Mammary epithelial cell (primary cell): ENCODE measurements at places on chromosomes 3 and 15.

DNA sequence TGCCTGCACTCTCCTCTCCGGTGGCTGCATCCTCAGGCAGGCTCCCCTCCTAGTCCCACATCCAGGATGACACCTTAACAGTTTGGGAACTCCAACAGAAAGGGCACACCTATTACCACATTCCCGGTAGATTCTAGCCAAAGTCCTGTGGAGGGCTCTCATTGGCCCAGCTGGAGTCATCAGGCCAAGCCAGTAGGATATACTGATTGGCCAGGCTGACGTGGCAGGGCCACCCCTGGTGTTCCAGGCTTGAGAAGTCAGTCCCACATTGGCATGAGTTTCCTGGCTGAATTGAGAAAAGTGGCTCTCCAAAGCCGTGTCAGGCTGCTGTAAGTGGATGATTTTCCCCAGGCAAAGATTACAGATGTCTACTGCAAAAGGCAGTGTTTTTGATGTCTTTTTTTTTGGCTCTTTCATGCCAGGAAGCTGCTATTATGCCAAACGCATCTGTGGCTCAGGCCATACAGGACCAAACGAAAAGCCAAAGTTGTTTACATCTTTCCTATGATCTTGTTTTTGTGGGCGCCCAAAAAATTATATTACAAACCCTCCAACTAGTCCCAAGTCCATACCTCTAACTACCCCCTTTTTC, 6.6 kb upstream of the BLM start:
- no peak for DNase-seq

DNA sequence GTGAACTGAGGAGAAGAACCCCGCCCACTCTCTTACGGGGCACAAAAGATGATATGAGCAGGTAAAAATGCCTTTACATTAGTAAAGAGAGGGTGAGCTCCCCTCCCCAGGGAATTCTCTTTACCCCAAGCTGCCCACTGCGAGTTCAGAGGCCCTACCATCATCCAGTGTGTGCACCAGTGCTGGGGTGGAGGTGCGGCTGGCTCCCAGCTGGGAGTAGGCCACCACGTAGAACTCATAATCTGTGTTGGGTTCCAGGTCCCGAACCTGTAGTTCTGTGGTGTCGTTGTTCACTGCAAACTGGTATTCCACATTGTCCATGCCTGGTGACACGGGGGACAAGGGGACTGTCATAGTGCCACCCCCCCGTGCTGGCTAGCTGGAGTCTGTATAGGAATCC, 17.1 kb upstream of the IGDCC3 start:
- no peak for DNase-seq

- no peak for DNase-seq
These were observed 53.9 kb upstream of the KLF13 start for GRCh38 chr15:31272558-31273257.

DNA sequence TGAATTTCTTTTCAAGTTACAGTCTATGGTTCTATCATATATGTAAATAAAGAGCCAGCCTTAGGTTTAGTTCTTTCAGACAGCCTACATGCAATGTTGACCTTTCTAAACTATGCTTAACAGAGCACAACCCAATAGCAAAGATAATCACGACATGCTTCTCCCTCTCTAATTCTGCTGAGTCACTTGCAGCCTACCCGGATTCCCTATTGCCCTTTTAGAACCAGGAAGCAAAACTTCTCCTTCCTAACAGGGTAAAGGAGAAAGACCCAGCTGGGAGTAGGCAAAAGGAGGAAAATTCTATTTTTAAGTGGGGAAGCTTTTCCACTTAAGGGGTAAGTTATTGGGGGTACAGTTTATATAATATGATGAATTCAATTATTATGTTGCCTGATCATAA, 79.3 kb downstream of the SLC7A14 start:
- no peak for DNase-seq

DNA sequence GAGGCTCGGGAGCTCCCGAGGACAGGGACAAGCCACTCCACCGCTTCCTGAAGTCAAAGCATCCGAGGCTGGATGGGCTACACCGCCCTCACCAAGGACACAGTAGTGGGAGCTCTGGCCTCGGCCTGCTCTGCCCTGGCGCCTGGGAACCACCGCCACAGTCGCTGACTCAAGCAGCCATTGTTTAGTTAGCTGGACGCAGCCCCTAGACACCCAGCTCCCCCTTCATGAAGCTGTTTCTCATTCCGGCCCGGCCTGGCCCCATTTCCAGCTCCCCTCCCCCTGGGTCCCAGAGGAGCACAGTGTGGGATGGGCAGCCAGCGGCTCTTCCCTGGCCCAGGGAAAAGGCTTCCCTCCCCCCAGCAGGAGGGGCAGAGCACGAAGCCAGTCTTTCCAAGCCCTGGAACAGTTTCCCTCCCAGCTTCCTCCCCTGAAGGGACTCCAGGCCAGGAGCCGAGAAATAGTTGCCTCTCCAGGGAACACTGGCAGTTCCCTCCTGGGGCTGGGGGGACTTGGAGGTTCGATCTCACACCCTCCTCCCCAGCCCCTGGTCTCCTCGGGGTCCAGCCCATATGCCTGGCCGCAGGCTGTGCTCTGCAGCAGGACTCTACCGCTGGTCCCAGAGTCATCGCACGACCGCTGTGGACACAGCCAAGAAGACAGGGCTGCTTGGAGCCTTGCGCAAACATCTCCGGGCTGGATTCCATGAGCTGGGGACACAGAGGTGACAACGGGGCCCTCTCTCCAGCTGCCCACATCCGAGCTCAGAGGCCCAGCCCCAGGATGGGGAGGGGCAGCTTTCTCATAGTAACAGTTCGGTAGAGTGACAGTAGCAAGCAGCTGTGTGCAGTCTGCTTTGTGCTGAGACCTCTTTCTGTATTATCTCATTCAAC, 10.0 kb downstream of the PLXND1 start:
- no peak for DNase-seq

DNA sequence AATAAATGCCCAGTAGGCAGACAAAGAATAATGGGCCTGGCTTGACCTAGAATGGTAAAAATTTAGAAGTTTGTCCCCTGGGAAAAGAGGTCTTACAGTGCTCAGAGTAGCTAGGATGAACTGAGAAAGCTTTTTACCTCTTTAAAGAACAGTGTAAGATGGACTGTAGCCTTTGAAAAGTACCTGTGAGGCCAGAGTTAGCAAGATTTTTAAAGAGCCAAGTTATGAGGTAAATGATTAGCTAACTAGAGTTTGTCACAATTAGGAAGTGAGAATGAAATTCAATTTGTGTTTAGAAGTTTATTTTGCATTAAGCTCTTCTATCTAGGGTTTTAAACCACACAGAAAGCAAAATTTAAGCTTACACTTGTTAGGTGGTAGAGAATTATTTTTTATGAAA, 480.9 kb downstream of the ZIC1 start:
- DNase-seq = no peak

- no peak for DNase-seq
These were observed 228.0 kb upstream of the CGNL1 start for GRCh38 chr15:57148262-57148661.

- no peak for DNase-seq
These were observed 34.3 kb downstream of the USP8 start for GRCh38 chr15:50458348-50459112.

DNA sequence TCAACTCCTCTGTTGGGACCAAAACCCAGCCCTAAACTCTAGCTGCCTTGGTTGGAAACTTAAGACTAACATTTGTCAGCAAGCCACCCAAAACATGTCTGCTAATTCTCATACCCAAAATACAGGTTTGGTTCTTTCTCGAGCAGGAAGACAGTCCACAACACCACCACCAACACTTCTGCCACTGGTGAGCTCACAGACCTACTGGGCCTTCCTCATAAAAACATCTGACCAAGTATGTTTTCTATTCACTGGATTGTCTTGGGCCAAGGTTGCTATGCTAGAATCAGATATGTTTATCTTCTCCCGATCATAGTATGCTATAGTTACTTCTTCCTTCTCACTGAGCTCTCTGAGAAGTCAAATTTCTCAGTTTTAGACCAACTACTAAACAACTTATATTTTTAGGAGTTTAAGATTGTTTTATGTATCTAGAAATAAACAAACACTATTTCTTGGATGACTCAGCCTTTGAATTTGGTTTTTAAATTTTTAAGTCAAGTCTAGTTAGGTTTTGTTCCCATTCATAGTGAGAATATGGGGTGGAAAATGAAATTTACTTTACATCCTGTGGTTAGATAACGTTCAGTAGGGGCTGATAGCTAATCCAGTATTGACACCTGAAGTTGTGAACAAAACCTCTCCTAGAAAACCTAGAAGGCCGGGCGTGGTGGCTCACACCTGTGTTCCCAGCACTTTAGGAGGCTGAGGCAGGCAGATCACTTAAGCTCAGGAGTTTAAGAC, 360.5 kb downstream of the RSL24D1 start:
- no peak for DNase-seq

DNA sequence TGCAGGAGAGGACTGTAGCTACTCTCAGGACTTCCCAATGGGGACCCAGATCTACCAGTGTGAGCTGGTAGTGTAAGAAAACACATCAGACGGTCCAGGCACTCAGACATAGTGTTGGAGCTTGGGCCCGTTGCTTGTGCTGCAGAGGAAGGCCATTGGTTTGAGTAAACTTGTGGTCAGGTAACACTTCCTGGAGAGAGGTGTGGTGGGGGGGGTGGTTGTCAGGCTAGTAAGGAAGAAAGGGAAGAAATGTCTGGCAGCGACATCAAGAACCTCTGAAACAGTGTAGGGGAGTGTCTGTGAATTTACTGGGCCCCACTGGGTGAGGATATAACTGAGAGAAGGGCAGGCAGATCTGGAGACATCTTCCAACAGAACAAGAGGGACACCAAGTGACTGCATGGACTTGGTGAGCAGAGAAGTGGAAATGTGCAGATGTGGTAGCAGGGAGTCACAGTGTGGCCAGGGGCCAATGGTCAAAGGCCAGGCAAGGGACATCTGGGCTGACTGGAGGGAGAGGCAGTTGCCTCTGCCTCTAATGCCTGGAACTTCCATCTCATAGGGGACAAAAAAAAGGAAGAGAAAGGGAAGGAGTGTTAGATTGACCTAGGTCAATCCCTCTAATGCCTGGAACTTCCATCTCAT, 63.7 kb upstream of the MRPS22 start:
- no peak for DNase-seq

DNA sequence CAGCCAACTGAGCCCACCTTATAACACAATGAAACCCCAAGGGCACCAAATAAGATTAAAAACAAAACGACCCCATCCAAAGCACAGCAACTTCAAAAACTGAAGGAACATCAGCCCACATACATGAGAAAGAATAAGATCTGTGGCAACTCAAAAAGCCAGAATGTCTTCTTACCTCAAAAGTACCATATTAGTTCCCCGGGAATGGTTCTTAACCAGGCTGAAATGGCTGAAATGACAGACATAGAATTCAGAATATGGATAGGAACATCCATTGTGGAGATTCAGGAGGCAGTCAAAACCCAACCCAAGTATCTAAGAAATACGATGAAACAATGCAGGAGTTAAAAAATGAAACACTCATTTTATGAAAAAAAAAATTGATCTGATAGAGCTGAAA, 222.3 kb downstream of the SCAPER start:
- DNase-seq = no peak

- no peak for DNase-seq
These were observed 229.7 kb upstream of the TLE3 start for GRCh38 chr15:70327328-70327855.
